Daoy (cell line): ENCODE measurements at places on chromosomes 16 and 17. TPM values are rescaled to one million over a fixed set of nuclear protein-coding genes. Genes with fewer than 3 reads are reported as not detected.

CDH13 gene
- total RNA-seq, result 32.9 and 36.5 TPM in 2 replicates

KRTAP16-1 gene
- not detected in 2 replicates for total RNA-seq

CSNK2A2 gene
- 16.1 and 17.8 TPM in 2 replicates for total RNA-seq

DNA sequence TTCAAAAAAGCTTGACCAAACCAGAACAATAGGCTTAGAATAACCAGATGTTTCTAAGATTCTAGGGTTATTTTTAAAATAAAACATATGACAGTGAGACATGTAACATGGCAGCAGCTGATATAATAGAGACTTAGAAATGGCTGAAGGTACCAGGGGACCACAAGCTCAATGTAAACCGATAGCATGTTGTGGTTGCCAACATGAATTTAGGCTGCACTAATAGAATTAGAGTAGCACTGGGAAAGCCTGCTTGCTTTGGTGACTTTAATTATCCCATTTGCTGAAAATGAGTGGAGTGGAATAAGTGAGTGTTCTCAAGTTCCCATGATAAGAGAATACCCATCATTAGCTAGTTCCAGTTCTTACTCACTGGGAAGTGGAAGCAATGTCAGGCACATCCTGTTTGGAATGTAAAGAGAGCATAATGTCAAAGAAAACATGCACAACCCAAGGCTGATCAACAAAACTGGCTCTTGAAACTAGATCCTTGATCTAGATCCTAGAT lies 621.2 kb upstream of the CDH5 start:
- DNase-seq, result no peak

- no peak for DNase-seq
Observed at GRCh38 chr16:74657870-74658642, 8.6 kb downstream of the RFWD3 start.

- no peak for DNase-seq
Observed at GRCh38 chr16:81261049-81261648, 22.7 kb downstream of the BCO1 start.

DNA sequence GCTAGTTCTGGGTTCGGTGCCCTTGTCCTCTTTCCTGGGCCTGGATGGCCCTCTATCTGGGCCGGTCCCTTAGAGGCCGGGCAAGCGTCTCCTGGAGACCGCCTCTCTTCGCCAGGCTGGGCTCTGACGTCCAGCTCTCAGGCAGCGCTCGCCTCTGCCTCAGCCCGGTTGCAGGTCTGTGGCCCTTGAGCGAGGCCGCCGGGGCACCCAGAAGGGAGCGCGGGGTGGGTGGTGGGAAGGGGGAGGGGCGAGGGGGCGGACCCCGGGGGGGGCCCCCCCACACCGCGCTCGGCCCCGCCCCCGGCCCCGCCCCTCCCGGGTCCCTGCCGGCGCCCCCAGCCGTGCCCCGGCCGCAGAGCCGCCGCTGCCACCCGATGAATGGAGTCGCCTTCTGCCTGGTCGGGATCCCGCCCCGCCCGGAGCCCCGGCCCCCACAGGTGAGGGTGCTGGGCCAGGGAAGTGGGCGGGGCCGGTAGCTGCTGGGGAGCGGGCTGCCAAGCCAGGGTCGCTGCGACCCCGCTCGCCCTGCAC lies at the start of gene ARHGAP23:
ARHGAP23 (plus strand) TSS at position 353 of the 531 bp plus-strand sequence; CDS start at position 375, 22 bp downstream.
- DNase-seq, result peak; percentile 62

UTS2R gene
- not detected in 2 replicates for total RNA-seq
